ENCODE measurements at places on chromosomes 13 and 19. TPM values are rescaled to one million over a fixed set of nuclear protein-coding genes. Genes with fewer than 3 reads are reported as not detected.

DNA sequence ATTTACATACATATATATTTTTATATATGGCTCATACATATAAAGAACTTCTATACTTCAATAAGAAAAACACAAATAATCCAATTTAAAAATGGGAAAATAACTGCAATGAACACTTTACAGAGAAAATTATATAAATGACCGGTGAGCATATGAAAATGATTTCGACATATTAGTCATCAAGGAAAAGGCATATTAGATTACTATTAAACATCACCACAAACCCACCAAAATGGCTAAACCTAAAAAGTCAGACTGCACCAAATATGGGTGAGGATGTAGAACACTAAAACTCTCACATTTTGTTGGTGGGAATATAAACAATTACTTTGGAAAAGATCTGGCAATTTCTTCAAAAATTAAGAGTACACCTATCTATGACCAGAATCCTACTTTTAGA is 316.2 kb downstream of the ENOX1 start:
- no peak for DNase-seq

GRCh38 chr13:20128459-20128931 is 32.4 kb downstream of the GJA3 start:
- DNase-seq = no peak

The RGL3 gene
- 47.6 TPM for polyA plus RNA-seq

The ICAM5 gene
- 0.08 TPM for polyA plus RNA-seq

The PGLYRP2 gene
- not detected for polyA plus RNA-seq

The FAM216B gene
- not detected for polyA plus RNA-seq

DNA sequence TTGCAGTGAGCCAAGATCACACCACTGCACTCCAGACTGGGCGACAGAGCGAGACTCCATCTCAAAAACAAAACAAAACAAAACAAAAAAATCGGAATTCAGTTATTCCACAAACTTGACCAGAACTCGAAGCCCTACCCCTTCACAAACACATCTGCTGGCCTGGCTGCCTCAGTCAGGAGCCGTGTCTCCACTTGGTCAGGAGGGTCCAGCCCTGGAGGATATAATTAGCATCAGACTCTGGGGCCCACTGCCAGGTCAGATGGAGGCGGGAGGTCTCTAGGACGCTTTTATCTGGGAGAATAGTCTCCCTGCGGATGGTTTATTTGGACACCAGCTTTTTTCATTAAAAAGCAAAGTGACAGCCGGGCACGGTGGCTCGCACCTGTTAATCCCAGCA is 8.0 kb downstream of the ELL start:
- no peak for DNase-seq

DNA sequence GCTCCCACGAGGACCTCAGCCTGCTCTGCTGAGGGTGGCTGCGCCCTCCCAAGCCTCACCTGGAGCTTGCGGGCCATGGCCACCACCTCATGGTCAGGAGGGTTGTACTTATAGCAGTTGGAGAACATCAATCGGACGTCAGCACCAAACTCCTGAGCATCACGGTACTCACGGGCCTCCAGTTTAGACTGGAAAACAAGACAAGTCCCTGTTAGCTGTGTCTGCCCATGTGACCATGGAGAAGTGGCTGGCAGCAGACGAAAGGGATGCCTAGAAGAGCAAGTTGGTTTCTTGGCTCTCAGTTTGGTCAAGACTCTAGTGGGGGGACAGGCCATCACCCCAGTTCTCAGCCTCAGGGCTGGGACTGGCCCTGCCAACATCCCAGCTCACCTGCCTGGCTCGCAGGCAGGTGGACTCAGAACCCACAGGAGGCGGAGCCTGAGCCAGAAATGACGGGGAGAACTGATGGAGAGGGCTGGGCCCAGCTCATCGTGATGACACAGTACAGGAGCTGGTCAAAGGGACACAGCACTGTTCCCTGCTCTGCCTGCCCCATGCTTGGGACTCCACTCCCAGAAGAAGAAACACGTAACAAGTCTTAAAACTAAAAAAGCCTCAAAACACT is 31.2 kb upstream of the EPHX3 start:
- DNase-seq = no peak
